Stimulated activated CD4-positive, alpha-beta T cell treated with anti-CD3 and anti-CD28 coated beads, Interleukin-4, amount 100 ng/mL, for 4 hours (primary cell): ENCODE measurements at places on chromosomes 5 and 9.

- no peak for DNase-seq
Observed at GRCh38 chr5:177089127-177089526, 2.4 kb downstream of the FGFR4 start.

DNA sequence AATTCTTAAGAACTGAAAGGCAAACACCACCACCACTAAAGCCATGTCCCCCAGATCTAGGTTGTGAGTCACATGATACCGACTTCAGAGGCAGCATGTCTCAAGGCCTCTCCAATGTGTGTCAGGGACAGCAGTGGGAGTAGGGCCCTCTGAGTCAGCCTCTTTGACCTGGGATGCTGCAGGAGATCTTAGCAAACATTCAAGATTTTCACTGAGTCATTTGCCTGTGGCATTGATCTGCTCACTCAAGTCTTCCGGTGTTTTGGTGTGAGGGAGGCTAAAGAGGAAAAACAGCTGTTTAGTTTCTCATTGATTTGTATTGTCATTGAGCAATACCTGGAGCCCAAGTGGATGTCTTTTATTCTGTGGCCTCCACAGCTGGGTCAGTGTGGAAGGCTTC, 36.1 kb downstream of the TMC1 start:
- peak; percentile 20 for DNase-seq

GRCh38 chr9:5988265-5988664, 27.2 kb downstream of the RANBP6 start:
- no peak for DNase-seq

DNA sequence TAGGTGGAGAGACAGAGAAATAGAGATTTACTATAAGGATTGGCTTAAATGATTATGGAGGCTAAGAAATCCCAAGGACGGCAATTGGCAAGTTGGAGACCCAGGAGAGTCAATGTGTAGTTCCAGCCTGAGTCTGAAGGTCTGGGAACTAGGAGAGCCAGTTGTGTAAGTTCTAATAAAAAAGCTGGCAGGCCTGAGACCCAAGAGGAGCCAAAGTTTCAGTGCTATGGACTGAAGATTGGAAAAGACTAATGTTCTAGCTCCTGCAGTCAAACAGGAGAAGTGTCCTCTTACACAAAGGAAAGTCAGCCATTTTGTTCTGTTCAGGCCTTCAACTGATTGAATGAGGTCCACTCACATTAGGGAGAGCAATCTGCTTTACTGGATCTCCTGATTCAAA, 50.0 kb downstream of the NMUR2 start:
- no peak for DNase-seq

DNA sequence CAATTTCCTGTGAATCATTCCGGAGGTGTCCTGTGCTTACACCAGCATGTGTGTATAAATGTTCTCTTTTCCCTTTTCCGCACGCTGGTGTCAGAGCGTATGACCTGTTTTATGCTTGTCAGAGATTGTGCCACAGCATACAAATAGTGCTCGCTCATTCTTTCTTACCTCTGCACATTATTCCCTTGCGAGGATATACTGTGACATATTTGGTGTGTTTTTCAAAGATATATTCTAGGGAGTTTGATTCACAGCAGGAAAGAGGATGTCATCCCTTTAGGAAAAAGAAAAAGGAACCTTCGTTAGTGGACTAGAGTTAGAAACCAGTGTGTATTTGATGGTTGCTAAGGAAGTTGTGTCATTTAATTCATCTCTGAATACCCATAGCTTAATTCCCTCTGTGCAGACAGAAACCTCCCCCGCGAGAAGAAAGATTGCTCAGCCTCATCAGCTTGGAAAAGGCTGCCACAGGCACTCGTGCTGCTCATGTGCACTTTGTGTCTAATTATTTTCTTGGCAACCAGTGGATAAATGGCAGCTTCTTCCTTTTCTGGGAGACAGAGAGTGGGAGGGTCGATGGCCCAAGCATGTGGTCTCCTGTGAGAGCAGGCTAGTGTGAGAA, 14.7 kb upstream of the CCIN start:
- DNase-seq: no peak

DNA sequence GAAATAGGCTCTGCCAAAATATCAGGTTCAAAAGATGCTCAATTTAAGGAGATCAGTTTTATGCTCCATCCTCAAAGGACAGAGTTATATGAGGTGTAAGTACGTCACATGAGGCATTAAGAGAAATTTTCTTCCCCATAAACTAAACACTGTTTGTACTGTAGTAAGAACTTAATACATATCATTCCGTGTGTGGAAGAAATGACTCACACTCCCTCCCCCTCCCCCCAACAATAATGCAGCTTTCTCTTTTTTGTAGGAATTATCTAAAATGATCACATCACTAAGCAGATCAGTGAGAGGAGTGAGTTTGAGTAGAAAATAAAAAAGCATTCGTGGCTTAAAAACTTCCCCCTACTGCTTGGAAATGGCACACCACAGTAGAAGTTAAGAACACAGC, 2.2 kb downstream of the CDH12 start:
- no peak for DNase-seq

- DNase-seq: no peak
Observed at GRCh38 chr9:109046346-109046745, 33.0 kb upstream of the CTNNAL1 start.

DNA sequence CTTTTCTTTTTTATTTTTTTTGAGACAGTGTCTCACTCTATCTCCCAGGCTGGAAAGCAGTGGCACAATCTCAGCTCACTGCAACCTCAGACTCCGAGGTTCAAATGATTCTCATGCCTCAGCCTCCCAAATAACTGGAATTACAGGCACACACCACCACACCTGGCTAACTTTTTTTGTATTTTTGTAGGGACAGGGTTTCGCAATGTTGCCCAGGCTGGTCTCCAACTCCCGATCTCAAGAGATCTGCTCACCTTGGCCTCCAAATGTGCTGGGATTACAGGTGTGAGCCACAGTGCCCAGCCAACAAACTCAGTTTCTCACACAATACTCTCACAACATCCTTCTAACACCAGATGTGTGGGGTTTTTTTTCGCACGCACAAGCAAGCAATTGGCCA, 22.1 kb downstream of the AFF4 start:
- no peak for DNase-seq

DNA sequence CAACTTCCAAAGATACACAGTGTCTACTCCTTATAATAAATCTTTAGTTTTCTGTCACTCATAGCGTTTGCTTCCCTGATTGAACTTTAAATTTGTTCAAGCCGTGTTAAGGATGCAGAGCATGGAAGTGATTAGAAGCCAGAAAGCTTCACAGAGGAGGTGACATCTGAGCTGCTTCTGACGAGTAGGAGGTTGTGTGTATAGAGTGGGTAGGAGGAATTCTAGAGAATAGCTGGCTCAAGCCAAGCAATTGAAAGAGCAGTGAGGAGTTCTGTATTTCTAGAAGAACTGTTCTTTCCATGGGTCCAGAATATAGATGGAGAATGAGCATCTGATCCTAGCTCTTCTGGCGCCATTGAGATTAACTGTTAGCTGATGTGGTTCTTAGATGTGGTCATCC, 6.0 kb downstream of the NUDT2 start:
- no peak for DNase-seq

GRCh38 chr9:14389146-14389545, 75.2 kb upstream of the NFIB start:
- no peak for DNase-seq

DNA sequence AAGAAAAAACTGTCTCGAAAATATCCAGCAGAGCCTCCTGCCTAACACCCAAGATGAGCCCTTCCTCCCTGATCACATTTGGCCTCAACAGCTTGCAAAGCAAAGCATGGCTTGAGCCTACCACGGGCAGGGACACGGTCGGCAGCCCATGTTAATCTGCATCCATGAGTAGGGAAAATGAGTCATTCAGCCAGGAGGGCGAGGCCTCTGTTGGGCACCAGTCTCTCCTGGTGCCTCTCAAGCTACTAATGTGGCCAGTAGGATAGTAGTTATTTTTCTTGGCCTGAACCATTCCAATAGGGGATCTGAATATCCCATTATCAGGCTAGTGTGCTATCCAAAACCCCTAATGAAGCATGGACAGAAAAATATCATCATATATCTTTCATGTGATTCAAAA, 43.0 kb upstream of the SHB start:
- no peak for DNase-seq

- DNase-seq: no peak
Observed at GRCh38 chr9:136947955-136948510, 3.0 kb downstream of the C8G start.

GRCh38 chr9:77556396-77556795, 91.7 kb downstream of the GNA14 start:
- no peak for DNase-seq

DNA sequence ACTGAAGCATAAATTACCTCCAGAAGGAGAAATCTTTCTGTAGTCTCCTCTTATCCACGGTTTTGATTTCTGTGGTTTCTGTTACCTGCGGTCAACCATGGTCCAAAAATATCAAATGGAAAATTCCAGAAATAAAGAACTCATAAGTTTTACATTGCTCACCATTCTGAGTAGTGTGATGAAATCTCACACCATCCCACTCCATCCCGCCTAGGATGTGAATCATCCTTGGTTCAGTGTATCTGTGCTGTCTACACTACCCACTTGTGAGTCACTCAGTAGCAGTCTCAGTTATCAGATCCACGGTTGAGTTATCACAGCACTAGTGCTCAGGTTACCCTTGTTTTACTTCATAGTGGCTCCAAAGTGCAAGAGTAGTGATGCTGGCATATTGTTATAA, 371.2 kb downstream of the NFIB start:
- DNase-seq: no peak

GRCh38 chr9:114889802-114890224, 40.6 kb downstream of the TNFSF8 start:
- DNase-seq: no peak

- DNase-seq: no peak
Observed at GRCh38 chr5:76207120-76207519, 123.9 kb downstream of the SV2C start.

- DNase-seq: no peak
Observed at GRCh38 chr9:132645306-132645705, 24.5 kb downstream of the DDX31 start.

DNA sequence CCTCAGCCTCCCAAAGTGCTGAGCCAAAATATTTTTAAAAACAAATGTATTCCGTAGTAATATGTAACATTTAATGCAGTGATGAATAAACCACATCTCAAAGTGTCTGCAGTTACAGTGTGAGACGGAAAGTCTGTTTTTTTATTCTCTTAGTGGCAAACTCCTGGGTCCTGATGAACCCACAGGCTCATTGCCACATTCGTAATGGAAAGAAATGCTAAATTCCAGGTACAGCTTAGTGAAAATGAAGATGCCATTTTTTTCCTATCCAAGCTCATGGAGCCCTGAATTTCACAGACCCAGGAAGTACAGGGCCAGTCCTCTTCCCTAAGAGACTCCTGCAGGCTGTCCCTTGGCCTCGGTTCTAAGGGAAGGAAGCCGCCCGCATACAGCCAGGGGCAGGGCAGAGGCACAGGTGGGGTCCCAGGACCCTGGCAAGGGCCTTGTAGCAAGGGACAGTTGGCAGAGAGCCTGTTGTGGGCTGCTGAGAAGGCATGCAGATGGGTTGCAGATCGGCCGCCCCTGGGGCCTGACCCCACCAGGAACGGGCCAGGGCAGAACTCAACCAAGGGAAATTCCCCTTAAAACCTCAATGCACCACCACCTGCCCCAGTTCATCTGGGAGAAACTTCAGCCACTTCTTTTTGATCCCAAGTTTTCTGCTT, 36.2 kb downstream of the IPPK start:
- no peak for DNase-seq

GRCh38 chr5:122415030-122415800, 103.2 kb downstream of the SNCAIP start:
- DNase-seq: no peak

GRCh38 chr5:94276048-94276447, 342.4 kb downstream of the KIAA0825 start:
- DNase-seq: no peak

DNA sequence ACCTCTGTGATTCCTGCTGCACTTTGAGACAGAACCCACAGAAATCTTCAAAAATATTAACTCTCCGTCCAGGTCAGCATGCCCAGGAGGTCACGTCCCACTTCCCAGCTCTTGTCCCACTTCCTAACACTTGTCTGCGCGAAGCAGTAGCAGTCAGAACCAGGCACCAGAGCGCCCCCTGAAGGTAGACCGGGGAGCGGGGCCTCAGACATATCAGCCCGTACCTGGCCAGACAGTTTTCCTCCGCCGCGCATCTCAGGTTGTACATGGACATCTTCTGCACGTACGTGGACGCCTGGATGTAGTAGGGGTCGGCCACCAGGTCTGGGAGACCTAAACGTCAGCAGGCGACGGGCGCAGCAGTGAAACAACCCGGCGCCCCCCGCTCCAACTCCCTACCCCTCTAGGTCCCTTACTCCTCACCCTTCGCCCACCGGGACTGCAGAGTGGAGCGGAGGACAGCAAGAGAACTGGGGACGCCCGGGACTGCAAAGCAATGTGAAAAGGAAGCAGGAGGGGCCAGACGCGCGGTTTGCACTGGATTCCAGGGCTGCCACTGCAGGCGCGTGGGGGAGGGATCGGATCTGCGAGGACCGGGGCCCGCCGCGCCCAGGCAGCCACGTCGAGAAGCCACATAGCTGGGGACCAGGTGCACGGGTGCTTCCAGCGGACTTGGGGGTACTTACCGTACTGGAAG, 1.2 kb downstream of the LOX start:
- peak; percentile 20 for DNase-seq

- no peak for DNase-seq
Observed at GRCh38 chr9:134462318-134462717, 136.1 kb downstream of the RXRA start.

GRCh38 chr9:78680196-78680595, 383.3 kb downstream of the PSAT1 start:
- DNase-seq: no peak

- peak; percentile 70 for DNase-seq
Observed at GRCh38 chr9:114893221-114894010, 37.0 kb downstream of the TNFSF8 start.

DNA sequence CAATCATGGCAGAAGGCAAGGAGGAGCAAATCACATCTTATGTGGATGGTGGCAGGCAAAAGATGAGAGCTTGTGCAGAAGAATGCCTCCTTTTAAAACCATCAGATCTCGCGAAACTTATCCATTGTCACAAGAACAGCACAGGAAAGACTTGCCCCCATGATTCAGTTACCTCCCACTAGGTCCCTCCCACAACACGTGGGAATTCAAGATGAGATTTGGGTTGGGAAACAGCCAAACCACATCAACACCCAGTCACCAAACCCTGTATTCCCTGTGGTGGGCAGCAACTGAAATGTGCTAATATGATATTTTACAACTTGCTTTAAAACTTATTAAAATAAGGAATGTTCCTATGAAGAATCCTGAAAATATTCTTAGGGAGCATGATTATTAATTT, 54.2 kb downstream of the RASGRF2 start:
- no peak for DNase-seq

DNA sequence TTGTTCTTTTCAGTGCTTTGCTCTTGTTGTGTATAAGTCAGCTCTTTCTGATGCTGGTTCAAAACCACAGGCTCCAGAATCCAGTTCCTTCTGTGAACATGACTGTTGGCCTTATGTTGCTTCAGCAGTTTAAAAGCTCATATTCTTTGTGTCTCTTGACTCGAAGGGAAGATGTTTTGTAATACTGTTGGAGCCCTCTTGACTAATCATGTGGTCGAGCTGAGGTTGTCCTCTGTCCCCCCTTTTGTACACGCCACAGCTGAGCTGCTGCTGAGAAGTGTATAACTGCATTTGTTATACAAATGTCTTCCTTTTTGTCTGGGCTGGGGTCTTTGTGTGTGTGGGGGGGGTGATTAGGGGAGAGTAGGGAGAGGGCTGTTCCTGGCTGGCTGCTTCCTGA, 35.8 kb downstream of the SLC36A1 start:
- no peak for DNase-seq
